NCI-H460 (cell line): ENCODE measurements at places on chromosomes 6 and 20.

DNA sequence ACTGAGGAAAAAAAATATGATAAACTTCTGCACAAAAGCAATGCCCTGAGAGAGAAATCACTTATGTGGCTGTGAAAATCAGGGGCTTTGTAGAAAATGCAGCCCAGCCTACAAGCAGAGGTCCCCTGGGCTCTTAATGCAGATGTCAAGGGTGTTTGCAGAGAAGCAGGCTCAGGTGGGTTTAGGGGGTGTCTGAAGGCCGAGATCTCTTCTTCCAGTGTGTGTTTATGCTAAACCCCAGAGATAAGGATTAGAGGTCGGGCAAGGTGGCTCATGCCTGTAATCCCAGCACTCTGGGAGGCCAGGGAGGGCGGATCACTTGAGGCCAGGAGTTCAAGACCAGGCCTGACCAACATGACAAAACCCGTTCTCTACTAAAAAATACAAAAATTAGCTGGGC, 78.5 kb downstream of the TMEM242 start:
- no peak for DNase-seq

DNA sequence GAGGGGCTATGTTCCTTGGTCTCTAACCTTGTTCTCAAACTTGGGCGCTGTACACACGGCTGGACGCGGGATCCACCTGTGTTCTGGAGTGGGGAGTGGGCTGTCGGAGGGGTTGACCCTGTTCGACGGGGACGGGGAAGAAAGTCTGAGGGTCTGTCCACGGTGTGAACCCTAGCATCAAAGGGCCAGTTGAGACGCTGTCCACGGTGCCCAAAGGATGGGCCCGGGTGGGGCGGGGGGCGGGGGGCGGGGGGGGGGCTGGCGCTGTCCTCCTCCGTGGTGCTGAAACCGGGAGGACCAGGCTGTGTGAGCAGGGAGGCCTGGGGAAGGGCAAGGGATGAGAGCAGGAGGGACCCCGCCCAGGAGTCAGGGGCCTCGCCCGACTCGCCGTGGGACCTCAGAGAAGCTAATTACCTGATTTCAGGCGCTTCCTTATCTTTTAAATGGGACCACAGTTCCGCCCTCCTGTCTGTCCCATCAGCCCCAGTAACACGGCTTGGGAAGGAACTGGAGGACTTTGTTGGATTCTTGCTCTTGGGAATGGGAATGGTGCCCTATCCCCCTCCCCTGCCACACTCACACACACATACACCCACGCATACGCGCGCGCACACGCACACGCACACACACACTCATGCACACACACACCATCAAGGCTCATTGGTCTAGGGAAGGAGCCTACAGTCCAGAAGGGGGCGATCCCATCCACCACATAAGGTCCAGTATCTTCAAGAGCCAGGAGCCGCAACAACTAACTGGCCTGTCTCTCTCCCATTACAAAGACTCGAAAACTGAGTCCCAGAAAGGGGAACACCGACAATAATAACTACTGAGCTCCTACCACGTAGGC, 1.0 kb upstream of the VSTM2L start:
- DNase-seq = peak; percentile 30

GRCh38 chr6:134477991-134478635, 160.2 kb upstream of the SGK1 start:
- no peak for DNase-seq

GRCh38 chr6:118896339-118897136, 2.6 kb downstream of the ASF1A start:
- DNase-seq = peak; percentile 59

- no peak for DNase-seq
Measured at GRCh38 chr6:56382416-56382940, 135.1 kb upstream of the COL21A1 start.

GRCh38 chr6:46465294-46466165, 25.7 kb downstream of the RCAN2 start:
- no peak for DNase-seq

DNA sequence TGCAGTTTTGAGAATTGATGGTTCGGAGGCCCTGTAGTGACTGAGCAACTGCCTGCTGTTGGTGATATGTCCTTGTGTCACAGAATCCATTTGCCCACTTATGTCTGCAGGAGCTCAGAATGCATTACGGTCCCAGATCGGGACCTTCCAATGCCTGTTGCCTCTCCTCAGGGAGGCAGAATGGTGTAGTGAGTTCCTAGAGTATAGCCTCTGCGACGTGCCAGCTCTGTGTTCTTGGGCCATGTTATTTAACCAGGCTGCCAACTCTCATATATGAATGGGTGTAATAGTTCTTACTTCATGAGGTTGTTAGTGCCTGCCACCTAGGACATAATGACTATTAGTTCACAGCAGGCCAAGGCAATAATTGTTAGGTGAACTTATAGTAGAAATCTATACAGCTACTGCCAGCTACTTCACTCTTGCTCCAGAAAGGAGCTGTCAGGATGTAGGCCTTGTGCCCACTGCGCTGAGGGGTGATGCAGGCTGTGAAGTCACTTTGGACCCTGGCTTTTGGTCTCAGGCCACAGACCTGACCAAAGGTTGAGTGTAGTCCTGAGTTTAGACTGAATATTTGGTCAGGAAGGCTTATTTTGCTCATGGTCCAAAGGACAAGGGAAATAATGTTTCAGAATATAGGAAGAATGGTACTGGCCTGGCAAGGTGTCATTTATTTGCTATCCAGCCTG, 82.1 kb downstream of the ASXL1 start:
- no peak for DNase-seq

DNA sequence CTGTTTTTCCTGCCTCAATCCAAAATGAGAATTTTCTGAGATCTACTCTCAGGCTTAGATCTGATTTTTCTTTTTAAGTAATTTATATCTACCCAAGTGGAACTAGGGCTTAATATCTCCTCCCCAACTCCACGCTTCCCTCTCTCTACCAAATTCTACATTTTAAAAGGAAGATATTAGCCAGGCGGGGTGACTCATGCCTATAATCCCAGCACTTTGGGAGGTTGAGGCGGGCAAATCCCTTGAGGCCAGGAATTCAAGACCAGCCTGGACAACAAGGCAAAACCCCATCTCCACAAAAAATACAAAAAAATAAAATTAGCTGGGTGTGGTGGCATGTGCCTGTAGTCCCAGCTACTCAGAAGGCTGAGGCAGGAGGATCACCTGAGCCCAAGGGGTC, 61.0 kb downstream of the MTFR2 start:
- DNase-seq = no peak

DNA sequence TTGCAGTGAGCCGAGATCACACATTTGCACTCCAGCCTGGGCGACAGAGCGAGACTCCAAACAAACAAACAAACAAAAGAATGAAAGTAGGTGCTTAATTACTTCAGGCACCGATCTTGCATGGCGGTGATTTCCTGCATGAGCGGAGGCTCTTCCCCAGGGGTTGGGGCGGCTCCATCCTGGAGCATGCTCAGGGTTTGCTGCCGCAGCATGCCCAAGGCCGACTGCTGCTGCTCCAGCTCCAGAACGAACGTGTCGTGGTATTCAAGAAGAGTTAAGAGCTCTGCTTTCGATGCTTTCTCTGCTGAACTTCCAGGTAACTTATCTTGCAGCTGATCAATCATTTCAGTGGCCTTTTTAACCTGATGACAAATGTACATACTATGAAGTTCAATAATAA, 313.8 kb downstream of the SYNE1 start:
- DNase-seq = no peak

- DNase-seq = no peak
Measured at GRCh38 chr6:89509777-89510281, 76.9 kb downstream of the ANKRD6 start.

DNA sequence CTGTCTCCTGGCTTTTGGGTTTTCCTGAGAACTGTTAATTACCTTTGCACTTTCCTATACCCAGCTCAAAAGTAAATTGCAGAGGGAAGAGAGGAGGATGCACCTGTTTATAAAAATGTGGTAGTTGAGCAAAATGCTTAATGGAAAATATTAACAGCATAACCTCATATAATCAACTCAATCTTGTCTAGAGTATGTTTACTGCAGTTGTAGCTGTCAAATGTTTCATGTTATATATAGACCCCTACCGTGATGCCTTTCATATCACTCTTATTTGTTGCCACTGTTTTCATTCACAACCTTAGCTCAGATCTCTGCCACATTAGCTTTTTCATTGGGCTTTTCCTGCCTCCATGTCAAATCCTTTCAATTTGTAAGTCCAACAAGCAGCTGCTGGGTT, 36.0 kb downstream of the ANKRD6 start:
- no peak for DNase-seq

DNA sequence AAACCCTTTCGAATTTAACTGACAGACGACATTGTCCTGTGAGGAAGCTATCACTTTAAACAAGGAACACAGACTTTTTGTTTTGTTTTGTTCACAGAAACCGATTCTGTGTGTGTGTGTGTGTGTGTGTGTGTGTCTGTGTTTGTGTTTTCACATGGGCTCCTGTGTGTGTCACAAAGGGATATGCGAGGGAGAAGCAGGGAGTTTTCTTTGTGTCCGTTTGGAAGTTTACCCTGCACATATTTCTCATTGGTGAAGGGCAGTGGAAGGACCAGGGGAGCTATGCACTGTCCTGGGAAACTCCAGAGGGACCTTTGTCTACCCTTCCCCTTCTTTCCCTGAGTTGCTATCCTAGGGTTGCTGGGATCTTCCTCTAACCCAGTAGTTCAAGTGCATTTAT, 17.7 kb downstream of the POM121L2 start:
- DNase-seq = no peak

DNA sequence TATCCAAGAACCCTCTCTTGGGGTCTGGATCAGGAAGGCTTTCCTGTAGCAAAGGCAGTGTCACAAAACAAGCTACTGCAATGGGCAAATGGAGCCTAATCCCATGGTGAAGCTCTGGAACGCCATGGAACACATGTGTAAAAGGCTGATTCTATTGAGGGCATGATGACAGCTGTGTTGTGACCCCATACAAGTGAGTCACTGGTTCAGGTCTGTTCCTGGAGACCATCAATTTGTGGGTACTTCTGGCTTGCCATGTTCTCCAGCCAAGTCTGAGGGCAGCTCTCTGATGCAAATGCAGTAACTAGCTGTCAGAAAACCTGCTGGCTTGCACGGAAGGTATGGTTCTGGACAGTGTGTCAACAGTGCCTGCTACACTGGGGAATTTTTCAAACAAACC, 33.3 kb upstream of the ECHDC1 start:
- no peak for DNase-seq

DNA sequence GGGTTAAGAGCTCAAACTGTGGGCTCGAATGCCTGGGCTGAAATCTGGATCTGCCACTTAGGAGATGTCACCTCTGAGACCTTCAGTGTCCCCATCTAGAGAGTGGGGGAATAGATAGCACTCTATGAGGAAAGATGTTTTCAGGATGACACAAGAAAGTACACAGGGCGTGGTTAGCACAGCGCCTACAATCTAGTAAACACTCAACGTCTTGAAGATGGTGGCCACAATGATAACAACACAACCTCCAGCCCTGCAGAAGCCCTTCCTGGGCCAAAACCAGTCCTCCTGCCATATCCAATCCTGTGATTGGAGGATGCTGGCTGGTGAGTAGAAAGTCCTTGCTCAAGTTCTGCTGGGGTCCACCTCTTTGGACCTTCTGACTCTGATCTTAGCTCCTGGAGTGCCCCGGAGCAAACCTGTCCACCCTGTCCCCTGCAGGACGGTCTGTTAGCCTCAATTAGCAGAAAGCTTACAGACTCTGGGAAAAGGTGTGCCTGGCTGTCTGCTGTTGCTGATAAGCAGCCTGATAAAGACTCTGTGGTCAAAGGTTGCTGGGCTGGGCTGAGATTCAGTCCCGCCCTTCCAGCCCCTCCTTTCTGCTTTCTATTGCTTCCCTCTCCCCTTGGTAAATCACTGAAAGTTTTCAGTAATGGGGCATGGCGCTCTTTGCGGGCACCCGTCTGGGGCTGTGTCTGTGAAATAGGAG, 8.2 kb downstream of the EDN3 start:
- no peak for DNase-seq

GRCh38 chr6:82361631-82362030, 2.0 kb upstream of the TPBG start:
- no peak for DNase-seq

- no peak for DNase-seq
Measured at GRCh38 chr6:3719462-3720308, 31.8 kb downstream of the PXDC1 start.

DNA sequence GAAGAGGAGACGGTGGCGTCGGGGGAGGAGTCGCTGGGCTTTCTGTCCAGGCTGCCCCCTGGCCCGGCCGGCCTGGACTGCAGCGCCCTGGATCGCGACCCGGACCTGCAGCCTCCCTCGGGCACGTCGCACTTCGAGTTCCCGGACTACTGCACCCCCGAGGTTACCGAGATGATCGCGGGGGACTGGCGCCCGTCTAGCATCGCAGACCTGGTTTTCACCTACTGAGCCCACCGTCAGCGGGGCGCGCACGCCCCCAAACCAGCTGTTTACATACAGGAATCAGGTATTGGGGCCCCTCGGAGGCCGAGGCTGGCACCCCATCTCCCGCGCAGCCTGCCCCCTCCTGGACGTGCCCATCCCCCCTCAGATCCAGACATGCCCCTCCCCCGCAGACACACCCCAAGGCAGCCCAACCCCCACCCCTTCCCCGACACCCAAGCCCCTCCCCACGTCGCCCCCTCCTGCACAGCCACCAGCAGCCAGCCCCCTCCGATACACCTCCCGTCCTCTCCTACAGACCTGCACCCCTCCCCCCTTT, 1.4 kb downstream of the SOX12 start:
- DNase-seq = no peak

- DNase-seq = no peak
Measured at GRCh38 chr6:83696674-83697073, 12.2 kb downstream of the SNAP91 start.

GRCh38 chr20:15922556-15922955, 650.7 kb downstream of the KIF16B start:
- no peak for DNase-seq

- no peak for DNase-seq
Measured at GRCh38 chr6:170106906-170107525, 183.9 kb downstream of the DLL1 start.

- no peak for DNase-seq
Measured at GRCh38 chr6:3347826-3348225, 89.1 kb downstream of the PSMG4 start.

DNA sequence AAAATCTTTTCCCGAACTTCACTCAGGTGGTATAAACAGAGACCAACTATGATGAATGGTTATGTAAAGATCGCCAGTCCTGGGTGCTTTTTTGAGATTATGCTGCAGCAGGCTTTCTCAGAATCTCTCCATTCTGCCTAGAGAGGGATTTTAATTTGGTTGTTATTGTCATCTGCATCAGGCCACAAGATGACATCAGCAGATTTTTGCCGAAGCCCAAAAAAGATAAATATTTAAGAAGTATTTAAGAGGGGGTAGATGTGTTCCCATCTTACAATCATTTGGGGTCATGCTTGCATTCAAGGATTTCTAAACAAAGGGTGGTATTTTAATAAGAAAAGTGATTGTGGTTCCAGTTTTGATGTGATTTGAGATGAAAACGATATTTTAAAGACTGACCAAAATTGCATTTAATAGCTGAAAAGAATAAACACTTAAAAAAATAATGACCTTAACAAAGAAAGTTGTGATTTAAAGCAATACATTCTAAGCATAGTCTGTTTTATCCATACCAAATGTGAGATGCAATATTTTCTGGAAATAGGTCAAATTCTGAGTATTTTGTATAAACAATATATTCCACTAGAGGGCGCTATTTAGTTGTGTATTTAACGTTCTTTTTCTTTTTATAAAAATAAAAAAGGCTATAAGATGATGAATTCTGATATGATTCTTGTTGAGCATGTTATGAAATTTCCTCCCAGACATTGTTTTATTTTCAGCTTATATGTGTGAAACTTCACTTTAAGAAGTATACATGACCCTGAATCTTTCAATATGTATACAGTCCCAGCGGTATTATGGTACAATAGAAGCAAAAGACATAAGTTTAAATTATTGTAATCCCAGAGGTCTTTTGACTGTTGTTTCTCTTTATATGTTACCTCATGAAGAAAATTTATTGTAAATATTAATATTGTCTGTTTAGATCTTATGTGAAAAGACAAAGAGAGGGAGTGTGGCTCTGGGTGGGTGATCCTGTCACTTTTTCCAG, 51.0 kb upstream of the ZFP64 start:
- peak; percentile 11 for DNase-seq
